ENCODE measurements at places on chromosomes 13 and 19.

DNA sequence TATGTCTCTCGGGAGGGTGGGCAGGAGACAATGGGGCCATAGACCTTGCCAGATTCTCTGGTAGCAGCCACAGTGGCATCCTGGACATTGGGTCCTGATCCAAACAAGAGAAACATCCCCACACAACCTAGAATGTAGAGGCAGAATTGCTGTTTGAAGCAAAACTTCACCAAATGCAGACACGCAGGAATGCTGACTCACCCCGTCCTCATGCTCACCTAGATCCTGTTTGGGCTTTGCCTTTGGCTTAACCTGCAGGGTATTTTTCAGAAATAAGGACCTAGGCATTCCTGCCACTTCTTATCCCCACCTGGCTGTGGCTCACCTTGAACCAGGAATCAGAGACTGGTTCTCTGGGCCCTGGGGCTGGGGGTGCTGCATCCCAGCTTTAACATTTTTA, 7.3 kb downstream of the TBC1D17 start:
- DNase-seq = no peak

- DNase-seq = no peak
Measured at GRCh38 chr19:2567580-2567979, 91.7 kb downstream of the GADD45B start.

DNA sequence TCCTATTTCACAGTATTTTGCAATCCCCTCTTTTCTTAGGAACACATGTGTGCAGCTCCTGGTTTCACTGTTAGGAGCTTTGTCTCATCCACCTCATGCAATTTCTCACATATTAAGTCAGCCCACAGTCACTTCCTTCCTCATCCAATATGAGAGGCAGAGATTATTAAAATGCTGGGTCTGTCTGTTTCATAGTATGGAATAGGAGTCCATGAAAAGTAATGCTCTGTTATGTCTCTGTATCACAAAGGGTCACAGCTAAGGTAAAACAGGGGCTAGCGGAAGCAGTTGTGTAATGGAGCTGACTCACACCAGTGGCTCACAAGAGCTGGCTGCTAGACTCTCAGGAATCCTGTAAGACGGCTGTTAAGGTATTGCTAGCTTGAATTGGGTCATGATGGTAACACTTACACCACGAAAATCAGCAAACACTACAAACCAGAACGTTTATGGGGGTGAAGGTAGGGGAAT, 216.5 kb downstream of the EFNB2 start:
- no peak for DNase-seq

DNA sequence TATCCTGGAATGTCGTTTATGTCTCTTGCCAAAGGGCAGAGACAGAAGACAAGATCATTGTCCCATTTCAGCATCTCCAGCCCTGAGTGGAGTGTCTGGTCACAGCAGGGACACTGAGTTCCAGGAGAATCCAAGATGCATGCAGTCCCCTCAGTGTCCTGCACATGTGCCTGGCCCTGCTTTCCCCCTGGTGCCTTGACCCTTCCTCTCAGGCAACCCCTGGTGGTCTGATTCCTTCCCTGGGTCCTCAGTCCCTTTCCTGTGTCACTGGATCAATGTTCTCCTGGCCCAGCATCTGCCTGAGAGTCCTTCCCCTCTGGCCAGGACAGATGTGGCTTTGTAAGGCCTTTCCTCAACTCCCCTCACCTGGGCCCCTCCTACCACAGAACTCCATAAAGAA, 9.0 kb downstream of the CEACAM21 start:
- no peak for DNase-seq

DNA sequence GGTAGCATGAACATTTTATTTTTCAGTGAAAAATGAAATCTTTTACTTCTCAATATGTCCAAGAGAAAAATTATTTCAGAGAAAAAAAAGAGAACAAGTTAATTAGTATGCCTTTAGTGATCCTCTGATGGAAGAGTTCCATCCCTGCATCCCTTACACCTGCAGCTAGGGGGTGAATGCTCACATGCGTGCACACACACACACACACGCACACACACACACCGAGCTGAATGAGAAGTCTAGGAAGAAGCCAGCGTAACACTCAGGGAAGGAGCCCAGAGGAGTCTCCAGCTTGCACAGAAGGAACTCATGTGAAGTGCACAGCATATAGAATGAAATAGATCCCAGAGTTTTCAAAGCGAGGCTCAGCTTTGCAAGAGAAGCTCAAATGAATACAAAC, 510.5 kb downstream of the IRS2 start:
- DNase-seq = no peak

- no peak for DNase-seq
Measured at GRCh38 chr19:50489461-50490011, 12.9 kb upstream of the GARIN5A start.

GRCh38 chr13:31880851-31881494, 141.6 kb downstream of the RXFP2 start:
- DNase-seq = no peak

DNA sequence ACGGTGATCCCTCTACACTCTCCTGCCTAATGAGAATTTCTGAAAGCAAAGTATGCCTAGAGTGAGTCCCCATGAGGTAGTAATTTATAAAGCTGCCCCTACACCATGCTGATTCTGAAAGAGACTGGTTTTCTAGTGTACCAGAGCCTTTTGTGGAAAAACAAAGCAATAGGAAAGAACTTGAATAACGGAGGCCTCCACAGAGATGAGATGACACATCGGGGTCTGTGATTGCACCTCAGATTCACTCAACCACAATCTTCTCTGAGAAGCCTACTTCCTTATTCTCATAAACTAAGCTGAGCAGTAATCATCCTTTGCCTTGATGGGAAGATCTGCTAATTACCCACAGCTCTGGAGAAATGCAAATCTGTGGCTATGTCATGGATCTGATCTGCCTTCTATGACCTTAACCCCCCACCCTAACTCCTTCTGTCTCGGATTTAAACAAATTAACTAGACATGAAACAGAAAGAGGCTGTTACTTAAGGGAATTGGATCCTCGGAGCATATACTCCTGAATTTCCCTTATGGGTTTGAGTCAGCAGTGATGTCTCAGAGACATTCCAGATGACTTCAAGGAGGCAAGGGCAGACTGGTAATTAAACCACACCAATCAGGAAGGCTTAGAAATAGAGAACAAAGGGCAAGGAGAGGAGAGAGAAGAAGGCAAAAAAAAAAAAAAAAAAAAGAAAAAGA, 128.0 kb downstream of the DCT start:
- no peak for DNase-seq

- DNase-seq = no peak
Measured at GRCh38 chr13:76160961-76161925, 525.1 kb downstream of the LMO7 start.

- peak; percentile 62 for DNase-seq
Measured at GRCh38 chr19:51158474-51159129, 16.5 kb downstream of the SIGLEC7 start.

DNA sequence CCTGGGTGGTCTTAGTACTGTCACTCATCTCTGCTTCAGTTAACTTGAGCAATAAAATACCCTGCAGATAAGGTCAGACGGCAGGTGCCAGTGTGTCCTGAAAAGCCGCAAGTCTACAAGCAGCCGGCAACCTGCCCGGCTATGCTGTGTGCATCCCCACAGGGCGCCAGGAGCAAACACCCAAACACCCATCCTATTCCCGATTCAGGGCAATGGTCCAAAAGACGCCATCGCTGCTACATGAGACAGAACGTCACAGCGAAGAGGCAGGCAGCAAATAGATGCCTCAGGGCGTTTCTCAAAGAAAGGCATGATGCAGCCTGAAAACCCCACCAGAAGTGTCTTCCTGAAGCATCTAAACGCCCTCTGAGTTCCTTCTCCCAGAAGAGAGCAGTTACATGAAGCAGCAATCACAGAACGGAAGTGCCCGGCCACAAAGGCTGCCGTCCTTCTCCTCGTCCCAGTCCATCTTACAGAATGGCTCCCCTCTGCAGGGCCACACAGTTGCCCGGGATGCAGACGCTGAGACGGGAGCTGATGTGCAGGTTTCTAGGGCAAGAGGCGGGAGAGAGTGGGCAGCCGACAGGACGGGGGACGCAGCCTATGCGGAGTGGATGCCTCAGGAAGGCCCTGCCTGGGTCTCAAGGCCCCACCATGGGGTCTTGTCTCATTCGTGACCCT, 35.1 kb downstream of the RASA3 start:
- no peak for DNase-seq

- DNase-seq = no peak
Measured at GRCh38 chr13:99399623-99399974, 92.4 kb upstream of the GPR183 start.

DNA sequence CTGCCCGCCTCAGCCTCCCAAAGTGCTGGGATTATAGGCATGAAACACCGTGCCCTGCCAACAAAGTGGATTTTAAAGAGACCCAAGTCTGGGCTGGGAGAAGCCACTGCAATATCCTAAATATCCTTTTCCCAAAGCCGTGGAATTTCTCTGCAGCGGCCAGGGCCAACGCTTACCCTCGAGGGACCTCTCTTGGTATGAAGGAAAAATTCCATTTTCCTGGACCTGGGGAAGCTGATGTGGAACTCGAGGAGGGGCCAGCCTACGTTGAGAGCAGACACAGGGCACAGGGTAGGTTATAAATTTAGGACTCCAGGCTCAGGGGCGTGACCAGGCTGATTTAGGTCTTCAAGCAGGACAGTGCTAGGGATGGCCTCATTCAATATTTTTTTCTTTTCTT, 17.7 kb upstream of the UPF1 start:
- DNase-seq = no peak

GRCh38 chr19:48614436-48615230, at the start of gene FAM83E:
Gene FAM83E, minus strand, starts transcription at chr19:48615076. Its CDS starts 1,704 bp downstream, at chr19:48613372.
- no peak for DNase-seq

DNA sequence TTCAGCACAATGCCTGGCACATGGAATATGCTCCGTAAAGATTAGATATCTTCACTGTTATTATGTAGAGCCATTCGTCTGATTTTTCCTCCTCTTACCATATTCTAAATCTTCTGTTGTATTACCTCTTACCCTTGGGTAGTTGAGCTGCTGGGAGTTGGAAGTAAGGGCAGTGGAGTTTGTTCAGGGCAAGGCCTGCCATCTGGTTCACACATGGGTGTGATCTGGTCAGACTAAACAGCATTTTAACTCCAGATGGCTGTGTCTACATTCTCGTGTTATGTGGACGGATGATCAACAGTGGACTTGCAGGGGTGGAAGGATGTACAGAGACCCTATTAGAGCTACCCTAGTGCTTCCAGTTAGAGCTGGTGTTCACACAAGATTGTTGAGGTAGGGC, 164.9 kb downstream of the ZIC5 start:
- DNase-seq = no peak

All from CD4-positive, alpha-beta T cell (primary cell).